Stimulated activated naive CD8-positive, alpha-beta T cell treated with anti-CD3 and anti-CD28 coated beads, Interleukin-15, amount 100 ng/mL, for 72 hours (primary cell): ENCODE measurements at places on chromosomes 2 and 18.

DNA sequence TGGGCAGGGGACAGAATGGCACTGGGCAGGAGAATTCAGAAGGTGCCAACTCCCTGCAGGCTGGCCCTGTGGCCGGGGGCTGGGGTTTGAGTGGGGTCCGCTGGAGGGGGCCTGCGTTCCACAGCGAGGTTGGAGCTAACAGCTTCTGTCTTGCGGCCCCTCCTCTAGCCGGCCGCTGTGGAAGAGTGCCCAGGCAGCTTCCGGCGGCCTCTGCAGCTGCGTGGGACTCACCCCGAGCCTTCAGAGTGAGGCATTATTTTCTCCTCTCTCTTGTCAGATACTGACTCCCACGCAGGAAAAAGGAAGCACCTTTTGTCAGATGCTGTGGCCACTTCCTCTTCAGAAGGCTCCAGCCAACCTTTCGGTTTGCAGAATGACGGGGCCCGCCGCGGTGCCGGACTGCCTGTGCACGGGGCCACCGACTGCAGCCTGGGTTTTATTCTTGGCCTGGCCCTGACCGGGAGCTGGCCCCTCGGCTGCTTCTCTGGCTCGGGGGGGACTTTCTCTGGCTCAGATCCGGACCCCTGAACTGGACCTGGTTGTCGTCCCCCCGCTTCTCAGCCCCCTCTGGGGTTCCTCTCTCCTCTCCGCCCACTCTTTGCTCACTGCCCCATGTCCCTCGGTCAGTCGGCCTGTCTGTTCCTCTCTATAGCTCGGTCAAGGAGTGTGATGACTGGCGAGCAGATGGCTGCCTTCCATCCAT is 40.1 kb downstream of the ARHGAP25 start:
- peak; percentile 78 for DNase-seq

DNA sequence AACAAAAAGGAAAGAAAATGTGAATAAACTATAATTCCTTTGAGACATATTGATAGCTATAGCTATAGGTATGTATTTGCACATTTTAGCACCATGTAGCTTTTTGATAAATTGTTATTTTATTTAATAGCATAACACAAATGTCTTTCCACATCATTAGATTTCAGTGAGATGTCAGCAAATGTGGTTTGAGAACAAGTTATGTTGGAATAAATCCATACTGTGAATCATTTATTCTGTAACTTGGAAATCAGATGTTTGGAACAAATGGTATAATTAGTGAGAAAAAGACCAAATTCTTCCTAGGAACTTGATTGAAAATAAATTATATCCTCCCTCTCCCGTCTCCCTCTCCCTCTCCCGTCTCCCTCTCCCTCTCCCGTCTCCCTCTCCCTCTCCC is 62.8 kb downstream of the NABP1 start:
- no peak for DNase-seq

- peak; percentile 15 for DNase-seq
These were observed 243.0 kb downstream of the CELF4 start for GRCh38 chr18:37322492-37323035.

- no peak for DNase-seq
These were observed 42.9 kb upstream of the SNTG2 start for GRCh38 chr2:907706-908105.

GRCh38 chr2:227474410-227474809 is 2.5 kb downstream of the AGFG1 start:
- no peak for DNase-seq

GRCh38 chr2:12787891-12788801 is 71.4 kb downstream of the TRIB2 start:
- no peak for DNase-seq

DNA sequence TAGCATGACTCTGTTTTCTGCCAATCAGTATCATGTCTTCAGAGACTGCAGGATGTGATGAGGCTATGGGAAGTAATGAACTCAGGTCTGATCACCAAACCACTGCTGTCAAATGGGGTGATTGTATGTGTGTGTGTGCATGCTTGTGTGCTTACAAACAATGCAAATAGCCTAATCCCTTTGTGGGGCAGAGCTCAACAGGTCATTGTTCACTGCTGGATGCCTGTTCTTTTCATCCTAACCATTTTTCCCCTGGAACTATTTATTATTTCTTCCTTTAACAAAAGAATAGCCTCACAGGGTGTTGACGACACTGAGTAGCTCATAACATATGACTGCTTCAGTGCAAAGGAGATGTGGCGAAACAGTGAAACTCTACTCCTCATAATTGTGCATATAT is 55.9 kb downstream of the NXPH2 start:
- DNase-seq: no peak

DNA sequence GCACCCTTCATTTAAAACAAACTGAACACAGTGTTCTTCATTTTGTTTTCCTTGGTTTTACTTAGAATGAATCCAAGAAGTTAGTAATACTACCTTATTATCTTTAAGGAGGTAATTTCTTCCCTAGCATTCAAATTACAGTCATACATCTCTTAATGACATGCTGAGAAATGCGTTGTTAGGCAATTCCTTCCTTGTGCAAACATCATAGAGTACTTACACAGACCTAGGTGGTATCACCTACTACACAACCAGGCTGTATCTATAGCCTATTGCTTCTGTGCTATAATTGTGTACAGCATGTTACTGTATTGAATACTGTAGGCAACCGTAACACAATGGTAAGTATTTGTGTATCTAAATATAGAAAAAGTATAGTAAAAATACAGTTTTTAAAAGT is 8.4 kb upstream of the CABYR start:
- DNase-seq: no peak

- DNase-seq: no peak
These were observed 437.1 kb downstream of the BCL11A start for GRCh38 chr2:60116161-60116875.

DNA sequence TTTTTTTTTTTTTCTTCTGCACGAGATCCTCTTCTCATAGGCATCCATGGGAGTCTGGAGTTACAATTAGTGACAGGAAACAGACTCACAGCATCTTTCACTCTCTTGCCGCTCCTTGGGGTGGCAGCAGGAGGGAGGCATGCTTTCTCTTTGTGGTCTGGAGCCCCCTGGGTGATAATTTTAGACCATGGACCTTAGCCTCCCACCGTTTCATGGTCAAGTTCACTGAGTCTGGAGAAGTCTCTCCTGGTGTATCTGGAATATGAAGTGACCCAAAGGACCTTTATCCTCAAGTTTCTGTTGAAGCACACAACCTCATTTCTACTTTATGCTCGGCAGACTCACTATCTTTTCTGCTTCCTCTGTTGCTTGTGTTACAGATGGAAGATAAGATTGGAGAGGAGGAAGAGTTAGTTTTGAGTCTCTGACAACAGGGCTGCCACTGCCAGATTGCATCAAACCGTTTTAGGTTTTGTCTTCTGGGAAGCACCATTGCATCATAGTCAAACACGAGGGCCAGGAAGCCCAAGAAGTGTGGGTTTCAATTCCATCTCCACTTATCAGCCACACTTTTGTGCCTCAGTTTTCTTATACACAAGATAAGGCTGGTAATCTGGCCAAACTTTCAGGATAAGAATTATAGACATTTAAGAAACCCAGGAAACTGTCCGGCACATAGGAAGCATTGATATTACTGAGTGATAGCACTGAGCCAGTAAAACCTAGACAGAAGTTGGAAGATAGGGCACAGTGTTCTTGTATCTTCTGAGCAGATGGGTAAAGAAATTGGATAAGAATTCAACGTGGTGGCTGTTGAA is 62.3 kb downstream of the ADCYAP1 start:
- no peak for DNase-seq

- DNase-seq: no peak
These were observed 12.0 kb upstream of the SLC25A52 start for GRCh38 chr18:31772699-31773098.

- DNase-seq: no peak
These were observed 13.7 kb upstream of the SKOR2 start for GRCh38 chr18:47265197-47265596.

DNA sequence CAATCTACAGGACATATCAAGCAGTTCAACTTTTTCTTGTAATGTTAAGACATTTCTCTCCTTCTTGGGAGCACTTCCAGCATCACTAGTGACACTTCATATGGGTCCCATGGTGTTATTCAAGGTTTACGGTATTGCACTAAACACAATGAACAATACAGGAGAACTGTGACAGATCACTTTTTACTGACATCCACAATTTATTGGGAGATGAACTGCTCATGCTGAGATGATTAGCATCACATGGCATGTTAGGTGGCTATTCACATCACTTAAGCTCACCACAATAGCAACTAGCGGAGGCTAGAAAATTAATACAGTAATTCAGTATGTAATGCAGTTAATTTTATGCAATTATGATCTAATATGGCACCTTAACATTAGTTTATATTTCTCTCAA is 264.4 kb downstream of the ERBB4 start:
- DNase-seq: no peak

DNA sequence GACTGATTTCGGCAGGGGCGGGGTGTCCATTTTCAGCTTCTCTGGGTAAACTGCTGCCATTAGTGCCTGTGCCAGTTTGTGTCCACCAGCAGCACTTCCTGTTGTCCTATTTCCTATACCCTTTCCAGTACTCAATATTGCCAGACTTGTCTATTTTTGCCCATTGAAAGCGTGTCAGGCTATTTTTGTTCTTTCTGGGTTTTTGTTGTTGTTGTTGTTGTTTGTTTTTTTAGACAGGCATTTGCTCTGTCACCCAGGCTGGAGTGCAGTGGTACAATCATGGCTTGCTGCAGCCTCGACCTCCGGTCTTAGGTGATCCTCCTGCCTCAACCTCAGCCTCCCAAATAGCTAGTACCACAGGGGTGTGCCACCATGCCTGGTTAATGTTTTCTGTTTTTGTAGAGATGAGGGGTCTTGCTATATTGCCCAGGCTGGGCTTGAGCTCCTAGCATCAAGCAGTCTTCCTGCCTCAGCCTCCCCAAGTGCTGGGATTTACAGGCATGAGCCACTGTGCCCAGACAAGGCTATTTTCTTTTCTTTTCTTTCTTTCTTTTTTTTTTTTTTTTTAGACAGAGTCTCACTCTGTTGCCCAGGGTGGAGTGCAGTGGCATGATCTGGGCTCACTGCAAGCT is 8.5 kb downstream of the PRELID3A start:
- DNase-seq: no peak

DNA sequence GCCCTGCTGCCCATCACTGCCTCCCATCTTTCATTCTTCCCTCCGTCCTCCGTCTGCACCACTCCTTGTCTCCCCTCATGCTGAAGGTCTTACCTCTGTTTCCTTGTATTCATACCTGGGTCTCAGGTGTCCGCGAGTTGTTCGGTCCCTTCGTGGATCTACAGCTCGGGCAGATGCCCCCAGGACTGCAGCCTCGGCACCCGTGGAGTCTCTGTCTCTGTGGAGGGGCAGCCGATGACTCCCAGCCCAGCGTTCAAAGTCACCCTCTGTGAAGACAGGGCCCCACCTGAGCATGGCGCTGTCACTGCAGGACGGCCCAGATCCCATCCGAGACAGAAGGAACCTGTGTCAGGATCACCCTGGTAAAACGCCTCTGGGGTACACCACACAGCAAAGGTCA is 480.0 kb upstream of the SALL3 start:
- no peak for DNase-seq

GRCh38 chr2:162888652-162889051 is 50.1 kb upstream of the KCNH7 start:
- no peak for DNase-seq

DNA sequence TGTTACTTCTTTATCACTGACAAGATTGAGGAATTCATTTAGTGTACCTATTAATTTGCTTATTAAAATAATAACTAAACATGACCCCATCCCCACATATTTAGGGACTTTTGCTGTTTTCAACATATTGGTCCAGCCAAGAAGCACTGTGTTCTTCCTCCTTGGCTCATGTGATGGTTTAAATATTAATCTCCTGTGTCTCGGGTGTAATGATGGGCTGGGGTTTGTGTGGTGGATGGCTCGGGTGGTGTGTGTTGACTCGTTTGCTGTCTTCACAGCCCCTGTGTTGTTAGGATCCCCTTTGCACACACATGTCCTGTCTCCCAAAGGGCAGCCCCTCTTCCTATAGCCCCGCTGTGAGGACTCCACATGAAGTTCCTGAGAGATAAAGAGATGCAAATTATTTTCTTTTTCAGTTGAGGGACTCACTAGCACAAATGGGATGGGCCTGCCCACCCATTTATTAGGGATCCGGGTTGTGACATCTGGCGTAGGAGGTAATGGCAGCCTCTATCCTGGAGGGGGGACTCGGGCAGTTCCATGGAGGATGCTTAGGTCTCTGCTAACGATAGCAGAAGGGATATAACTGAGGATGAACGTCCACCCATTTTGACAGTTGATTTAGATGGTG is 53.4 kb downstream of the FHOD3 start:
- no peak for DNase-seq

- no peak for DNase-seq
These were observed 162.0 kb upstream of the ZFP36L2 start for GRCh38 chr2:43388371-43388770.

DNA sequence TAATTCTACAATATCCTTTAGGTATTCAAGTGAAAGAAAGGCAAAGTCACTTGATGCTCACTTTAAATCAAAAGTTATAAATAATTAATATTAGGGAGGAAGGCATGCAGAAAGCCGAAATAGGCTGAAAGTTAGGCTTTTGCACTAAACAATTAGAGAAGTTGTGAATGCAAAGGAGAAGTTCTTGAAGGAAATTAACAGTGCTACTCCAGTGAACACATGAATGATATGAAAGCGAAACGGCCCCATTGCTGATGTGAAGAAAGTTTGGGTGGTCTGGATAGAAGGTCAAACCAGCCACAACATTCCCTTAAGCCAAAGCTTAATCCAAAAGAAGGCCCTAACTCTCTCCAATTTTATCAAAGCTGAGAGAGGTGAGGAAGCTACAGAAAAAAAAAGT is 103.1 kb upstream of the CXCR4 start:
- no peak for DNase-seq

- no peak for DNase-seq
These were observed 2.0 kb downstream of the COLEC11 start for GRCh38 chr2:3596901-3597417.

DNA sequence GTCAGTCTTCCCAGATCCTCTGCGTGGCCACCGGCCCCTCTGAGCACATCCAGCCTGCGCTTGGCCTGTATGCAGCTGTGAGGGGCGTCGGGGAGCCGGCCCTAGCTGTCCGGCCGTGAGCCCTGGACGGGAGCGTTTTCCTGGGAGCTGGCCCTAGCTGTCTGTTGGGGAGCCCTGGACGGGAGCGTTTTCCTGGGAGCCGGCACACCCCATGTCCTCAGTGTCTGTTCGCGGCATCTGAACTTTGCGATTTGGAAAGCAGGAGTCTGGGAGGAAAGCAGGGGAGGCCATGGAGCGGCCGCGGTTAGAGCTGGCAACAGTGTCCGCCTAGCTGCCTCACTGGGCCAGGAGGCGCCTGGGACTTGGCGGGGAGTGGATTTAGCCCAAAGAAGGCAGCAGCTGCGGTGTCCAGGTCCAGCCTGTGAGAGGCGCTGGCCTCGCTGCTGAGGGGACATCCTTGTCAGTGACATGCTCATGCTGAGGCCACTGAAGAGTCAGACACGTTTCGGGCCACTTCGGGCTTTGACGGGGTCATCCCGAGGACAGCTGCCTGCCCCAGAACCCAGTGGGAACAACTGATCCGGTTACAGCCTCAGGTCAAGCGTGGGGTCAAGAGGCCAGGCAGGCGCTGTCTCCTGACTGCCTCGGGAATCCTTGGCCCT is 75.8 kb downstream of the KCNG2 start:
- no peak for DNase-seq

- DNase-seq: no peak
These were observed 42.3 kb upstream of the NETO1 start for GRCh38 chr18:72910045-72910444.
